ENCODE measurements at places on chromosomes 1 and 21.

- DNase-seq: no peak
Measured at GRCh38 chr21:40618191-40618973, 228.6 kb downstream of the DSCAM start.

GRCh38 chr1:107342768-107343167 lies 201.9 kb downstream of the NTNG1 start:
- DNase-seq: no peak

- no peak for DNase-seq
Measured at GRCh38 chr1:155892796-155893195, 18.4 kb downstream of the RIT1 start.

- DNase-seq: no peak
Measured at GRCh38 chr21:43328958-43329691, 97.8 kb downstream of the SIK1 start.

- DNase-seq: no peak
Measured at GRCh38 chr1:200291106-200291505, 118.7 kb downstream of the ZNF281 start.

Data from lower leg skin (tissue), 4 donors.